AG09319 (cell line): ENCODE measurements at places on chromosomes 3 and 15.
A peak's percentile ranks its signal among the peaks of the same experiment; 100 is the strongest.

DNA sequence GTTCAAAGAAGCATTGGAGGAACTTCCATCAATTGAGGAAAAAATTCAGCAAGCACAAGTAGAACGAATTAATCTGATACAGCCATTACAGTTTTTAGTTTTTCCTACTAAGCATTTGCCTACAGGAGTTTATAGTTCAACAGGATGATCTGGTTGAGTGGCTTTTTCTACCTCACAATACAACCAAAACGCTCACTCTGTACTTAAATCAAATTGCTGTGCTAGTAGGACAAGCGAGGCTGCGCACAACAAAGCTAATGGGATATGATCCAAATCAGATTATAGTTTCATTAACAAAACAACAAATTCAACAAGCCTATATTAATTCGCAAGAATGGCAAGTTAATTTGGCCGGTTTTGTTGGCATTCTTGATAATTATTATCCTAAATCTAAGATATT is 44.2 kb downstream of the ETFA start:
- DNase-seq: no peak

- no peak for DNase-seq
Observed at GRCh38 chr3:191915712-191916111, 454.7 kb downstream of the PYDC2 start.

GRCh38 chr15:29457729-29458128 is 188.1 kb upstream of the NSMCE3 start:
- DNase-seq: no peak

- no peak for DNase-seq
Observed at GRCh38 chr15:67850994-67851571, 11.2 kb upstream of the RNU6-1 start.

DNA sequence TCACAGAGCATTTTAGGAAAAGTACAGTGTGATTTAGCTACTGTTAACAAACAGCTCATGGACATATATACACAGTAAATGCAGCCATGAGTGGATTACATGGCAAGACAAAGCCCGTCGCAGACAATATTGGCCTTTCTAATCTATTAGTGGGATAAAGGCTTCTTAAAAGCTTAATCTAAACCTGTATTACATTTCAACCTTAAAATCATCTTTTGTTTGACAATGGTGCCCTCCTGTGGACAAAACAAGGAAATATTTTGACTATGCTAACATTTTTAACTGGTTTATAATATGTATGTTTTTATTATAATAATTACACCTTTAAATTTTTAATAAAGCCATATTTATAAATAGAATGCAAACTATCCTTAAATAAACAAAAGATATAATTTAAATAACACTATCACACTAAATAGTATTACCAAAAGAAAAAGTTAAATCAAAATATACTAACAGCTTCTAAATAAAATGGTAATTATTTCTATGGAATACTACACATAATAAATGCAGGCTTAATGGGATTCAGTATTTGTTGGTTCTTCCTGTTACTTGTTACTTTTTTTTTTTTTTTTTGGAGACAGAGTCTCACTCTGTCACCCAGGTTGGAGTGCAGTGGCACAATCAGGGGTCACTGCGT is 38.6 kb downstream of the TAFA4 start:
- peak; percentile 1 for DNase-seq

DNA sequence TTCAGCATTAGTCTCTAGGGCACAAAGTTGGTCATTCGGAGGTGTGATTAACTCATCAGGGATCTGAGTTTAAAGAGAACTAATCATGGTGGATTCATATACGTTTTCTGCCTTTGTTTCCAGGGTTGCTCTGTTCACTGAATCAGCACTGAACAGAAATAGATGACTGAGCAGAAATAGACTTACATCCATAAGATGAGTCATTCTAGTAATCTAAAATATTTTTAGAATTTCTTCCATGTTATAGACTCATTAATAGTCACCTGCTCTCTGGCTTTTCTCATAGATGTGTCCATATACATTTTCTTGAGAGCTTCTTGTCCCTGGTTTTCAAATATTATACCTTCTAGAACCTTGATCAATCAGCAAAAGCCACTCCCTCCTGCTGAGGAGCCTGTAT is 837.6 kb upstream of the DPPA4 start:
- DNase-seq: no peak

GRCh38 chr3:12228461-12228860 is 60.4 kb upstream of the PPARG start:
- DNase-seq: no peak

- DNase-seq: no peak
Observed at GRCh38 chr3:126208182-126208581, 27.8 kb upstream of the ALDH1L1 start.

DNA sequence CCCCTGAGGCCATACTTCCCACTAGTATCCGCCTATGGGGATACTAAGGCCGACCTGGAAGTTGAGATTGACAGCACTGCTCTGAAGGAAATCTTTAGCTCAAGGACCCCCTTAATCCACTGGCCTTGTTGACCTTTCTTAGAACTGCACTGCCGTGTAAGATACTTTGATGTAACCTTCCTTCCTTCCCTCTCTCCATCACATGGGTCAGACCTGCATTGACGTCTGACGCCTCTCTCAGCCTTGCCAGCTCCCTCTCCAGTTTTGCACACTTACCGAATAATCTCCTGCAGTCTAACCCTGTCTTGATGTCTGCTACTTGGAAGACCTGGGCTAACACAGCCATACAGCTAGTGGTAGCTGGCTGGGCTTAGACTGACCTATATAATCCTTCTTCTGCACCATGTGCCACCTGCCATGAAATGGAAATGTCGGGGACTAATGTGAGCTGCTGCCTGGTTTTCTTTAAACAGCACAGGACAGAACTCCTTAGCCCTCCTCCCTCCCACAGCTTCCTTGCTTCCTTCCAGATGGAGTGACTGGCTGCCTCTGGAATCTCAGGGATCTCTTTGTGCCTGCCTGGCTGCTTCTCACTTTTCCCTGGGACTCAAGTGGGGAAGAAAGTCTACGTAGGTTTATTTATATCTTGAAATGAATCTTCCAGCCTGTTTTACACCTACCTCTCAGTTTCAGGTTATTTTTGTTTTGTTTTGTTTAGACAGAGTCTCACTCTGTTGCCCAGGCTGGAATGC is 39.2 kb upstream of the HERC1 start:
- no peak for DNase-seq

GRCh38 chr15:40040770-40041169 is 1.8 kb upstream of the SRP14 start:
- DNase-seq: no peak

DNA sequence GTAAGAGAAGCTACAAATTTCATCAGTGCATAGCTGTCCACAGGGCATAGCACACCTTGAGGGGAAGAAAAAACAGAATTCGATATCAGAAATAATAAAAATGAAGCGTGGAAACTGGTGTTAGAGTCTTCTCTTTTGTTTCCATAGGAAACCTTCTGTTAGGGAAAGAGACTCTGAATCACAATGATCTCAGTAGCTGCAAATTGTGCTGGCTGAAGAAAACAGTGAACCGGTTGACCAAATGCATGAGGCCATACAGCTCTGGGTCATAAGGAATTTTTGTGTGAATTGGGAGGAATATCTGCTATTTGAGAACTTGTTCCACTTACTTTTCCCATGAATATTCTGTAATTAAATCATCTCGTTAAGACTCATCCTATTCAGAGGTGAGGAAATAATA is 580.2 kb upstream of the NECTIN3 start:
- DNase-seq: no peak

DNA sequence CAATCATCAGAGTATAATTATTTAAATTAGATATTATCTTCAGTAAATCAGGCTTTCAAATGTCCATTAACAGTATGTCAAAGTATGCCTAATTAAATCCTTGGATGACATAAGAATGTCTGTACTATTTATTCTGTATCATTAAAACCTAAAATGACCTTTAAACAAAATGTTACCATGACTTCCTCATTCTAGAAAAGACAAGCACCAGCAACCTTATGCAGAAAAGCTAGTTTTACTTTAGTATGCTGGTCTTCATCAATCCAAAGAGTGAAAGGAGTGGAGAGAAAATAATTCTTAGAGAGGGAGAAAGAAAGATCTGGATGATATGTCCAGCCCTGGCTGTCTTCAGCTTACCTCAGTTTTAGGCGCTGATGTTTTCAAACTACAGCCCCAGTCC is 140.1 kb upstream of the UBE2E2 start:
- no peak for DNase-seq

- no peak for DNase-seq
Observed at GRCh38 chr3:119481079-119481478, 12.3 kb downstream of the POGLUT1 start.

DNA sequence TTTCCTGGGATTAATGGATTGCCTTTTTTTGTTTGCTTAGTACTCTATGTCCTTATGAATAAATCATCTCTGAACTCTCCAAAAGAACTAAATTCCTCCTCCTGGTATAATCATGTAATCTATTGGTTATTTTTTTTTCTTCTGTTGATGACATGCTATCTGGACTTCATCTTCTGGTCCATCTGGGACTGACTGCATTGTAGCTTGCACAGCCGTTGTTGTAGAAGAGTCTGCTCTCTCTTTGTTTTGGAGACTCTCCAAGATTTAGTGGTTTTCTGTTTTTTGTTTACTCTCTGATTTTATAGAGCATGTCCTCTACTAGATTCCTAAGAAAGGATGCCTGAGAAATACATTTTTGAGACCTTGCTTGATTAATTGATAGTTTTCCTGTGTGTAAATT is 19.1 kb downstream of the IREB2 start:
- DNase-seq: peak; percentile 62

GRCh38 chr3:150367757-150368156 is 40.3 kb upstream of the TSC22D2 start:
- no peak for DNase-seq

DNA sequence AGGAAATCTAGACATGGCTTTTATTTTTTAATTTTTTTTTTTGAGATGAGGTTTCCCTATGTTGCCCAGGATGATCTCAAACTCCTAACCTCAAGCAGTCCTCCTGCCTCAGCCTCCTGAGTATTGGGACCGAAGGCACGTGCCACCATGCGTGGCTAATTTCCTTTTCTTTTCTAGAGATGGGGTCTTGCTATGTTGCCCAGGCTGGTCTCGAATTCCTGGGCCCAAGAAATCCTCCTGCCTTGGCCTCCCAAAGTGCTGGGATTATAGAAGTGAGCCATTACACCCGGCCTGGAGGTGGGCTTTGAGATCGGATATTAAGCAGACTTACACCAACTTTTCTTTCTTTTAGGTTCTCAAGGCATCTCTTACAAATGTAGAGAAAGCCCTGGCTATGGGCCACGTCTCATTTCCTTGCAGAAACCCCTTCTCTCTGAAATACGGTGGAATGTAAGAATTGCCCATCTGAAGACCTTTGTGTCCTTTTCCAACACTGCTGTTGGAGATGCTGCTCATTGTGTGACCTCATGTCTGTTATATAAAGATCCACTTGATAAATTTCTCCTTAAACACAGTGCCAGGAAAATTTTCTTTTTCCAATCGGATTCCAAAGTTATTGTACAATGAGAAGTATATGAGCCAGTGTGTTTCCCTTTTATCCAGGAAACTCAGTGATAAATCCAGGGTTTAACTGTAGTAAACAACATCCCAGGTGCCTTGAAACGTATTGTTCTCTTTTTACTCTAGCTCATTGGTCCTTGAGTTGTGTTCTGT is 36.8 kb upstream of the CFAP161 start:
- no peak for DNase-seq

DNA sequence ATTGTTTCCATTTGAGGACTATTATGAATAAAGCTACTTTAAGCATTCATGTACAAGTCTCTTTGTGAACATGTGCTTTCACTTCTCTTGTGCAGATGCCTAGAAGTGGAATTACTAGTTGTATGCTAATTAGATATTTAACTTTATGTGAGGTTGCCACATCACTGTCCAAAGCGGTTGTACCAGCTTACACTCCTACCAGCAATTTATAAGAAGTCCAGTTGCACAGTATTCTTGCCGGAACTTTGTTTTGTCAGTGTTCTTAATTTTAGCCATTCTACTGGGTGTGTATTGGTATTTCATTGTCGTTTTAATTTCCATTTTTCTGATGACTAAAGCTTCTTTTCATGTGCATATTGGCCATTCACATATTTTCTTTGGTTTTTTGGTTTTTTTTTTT is 29.1 kb downstream of the SEMA3G start:
- no peak for DNase-seq

- DNase-seq: no peak
Observed at GRCh38 chr3:149475451-149476060, 1.1 kb downstream of the TM4SF4 start.

DNA sequence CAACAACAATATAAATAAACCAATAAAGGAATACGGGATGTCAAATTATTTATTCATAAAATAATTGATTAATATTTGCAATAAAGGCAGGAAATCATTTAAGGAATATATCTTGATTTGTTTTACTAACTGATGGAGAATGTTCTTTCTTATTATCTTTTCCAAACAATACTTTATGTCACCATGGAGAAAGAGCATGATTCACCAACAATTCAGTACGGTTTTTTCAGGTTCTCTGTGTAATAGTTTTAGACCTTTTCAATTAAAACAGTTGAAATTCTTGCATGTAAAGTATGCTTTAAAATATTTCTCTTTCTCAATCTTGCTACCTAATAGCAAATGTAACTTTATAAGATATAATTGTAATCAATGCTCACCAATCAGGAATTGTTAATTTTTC is 41.7 kb upstream of the MBNL1 start:
- no peak for DNase-seq

GRCh38 chr3:153484842-153485241 is 322.8 kb downstream of the RAP2B start:
- no peak for DNase-seq

DNA sequence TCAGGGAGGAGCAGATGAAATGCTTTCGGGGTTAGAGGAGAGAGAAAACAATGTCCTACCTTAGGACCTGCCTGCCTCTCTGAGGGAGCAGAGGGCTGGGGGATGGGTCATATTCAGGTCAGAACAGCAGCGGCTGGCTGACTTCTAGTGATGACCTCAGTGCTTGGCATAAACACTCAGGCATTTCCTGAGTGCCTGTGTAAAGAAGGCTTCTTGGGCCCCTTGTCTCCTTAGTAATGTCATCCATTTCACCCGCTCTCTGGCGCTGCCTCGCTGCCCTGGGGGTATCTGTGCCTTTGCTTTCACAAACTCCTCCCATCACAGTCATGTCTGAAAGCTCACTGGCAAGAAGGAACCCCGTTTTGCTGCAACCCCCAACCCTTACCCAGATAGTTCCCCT is 82.9 kb upstream of the GSK3B start:
- peak; percentile 55 for DNase-seq

DNA sequence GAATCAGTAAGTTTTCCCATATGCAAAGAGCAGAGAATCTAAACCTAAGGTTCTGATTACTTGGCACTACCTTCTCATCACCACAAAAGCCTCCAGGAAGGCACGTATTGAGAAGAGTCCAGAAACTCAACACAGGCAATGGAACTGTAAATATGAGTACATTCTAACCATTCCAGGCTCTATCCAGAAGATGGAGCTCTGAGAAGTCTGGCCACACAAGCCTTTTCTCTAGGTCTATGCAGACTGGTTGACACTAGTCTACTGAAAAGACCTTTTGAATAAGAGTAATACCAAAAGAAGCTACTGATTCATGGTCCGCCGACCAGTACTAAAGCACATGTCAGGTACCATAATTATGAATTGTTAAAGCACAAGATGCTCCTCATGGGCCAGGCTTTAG is 12.2 kb upstream of the NCKIPSD start:
- no peak for DNase-seq
